ENCODE measurements at places on chromosomes 1 and 21.

- peak; percentile 68 for DNase-seq
Observed at GRCh38 chr21:45542242-45542666, at the start of gene SLC19A1. SLC19A1 (minus strand) TSS chr21:45542440; CDS start chr21:45537959, 4,481 bp downstream.

- no peak for DNase-seq
Observed at GRCh38 chr1:191086910-191087309, 609.2 kb upstream of the BRINP3 start.

GRCh38 chr1:245997471-245998258, 509.4 kb downstream of the SMYD3 start:
- peak; percentile 41 for DNase-seq

- no peak for DNase-seq
Observed at GRCh38 chr1:204725821-204726448, 40.4 kb upstream of the LRRN2 start.

GRCh38 chr1:168570652-168571051, 5.8 kb upstream of the XCL1 start:
- DNase-seq = no peak

DNA sequence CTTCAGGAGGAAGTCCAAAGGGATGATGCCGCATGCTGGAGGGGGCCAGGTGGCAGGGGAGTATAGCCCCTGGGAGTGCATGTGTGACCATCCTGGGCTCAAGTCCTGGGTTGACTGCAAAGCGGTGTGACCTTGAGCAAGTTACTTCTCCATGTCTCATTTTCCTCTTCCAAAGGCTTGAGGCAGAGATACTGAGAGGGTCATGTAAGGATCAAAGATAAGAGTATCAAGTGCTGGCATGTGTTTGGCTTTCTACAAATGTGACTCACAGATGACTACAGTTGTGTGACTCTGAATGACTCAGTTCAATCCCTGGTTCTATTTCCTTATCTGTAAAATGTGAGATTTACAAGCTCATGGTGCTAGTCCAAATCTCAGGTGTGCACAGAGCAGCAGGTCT, 26.1 kb downstream of the PROK1 start:
- no peak for DNase-seq

DNA sequence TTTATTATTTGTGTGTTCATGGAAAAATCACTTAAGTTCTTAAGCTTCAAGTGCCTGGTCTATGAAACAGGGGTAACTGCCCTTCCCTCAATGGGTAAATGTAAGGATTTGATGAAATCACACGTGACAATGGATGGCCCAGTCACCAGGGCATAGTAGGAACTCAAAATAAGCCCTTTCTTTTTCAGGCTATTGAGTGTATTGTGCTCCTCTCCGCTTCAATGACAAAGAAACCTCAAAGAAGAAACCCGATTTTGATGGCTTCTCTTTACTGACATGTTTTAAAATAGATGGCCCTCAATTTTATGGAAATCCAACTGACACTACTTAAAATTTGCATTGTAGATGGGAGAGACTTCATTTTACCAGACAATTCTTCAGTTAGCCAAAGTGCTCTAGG, 543.5 kb downstream of the OMA1 start:
- DNase-seq = no peak

- DNase-seq = no peak
Observed at GRCh38 chr1:211908453-211908852, 77.9 kb upstream of the LPGAT1 start.

GRCh38 chr1:201828217-201828819, 639 bp upstream of the IPO9 start:
- DNase-seq = no peak

DNA sequence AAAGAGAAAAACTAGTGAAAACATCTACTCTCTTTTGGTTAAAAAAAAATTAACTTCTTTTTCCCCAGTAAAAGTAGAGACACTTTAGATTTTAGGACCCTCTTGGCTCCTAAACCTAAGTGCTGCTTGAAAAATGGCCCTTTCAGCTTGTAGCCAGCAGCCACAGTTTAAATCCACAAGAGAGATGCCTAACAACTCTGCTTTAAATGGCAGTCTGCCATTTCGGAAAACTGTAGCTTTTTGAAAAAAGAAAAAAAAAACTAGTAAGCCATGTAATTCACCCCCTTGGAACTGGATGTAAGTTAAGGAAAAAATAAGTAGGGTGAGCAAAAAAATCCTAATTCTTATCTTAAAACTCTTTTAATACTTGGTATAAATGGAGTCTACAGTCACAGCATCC, 56.0 kb downstream of the LHX9 start:
- DNase-seq = no peak

- DNase-seq = no peak
Observed at GRCh38 chr1:199452627-199453026, 574.9 kb upstream of the NR5A2 start.

DNA sequence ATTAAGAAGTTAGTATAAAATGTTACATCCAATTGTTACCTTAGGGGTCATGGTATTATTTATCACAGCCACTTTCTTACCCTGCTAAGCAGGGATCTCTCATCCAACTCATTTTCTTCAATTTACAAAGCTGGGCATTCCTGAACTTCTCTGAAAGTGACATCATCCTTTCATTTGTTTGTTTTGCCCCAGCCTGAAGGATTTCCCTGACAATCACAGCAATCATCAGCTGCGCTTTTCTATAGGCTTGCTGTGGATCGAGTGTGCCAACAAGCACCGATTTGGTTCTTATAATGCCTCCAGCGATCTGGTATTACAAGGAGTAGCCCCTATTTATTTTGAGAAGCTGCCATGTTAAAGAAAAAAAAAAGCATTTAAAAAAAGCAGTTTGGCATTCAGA, 240.2 kb downstream of the USH2A start:
- DNase-seq = no peak

DNA sequence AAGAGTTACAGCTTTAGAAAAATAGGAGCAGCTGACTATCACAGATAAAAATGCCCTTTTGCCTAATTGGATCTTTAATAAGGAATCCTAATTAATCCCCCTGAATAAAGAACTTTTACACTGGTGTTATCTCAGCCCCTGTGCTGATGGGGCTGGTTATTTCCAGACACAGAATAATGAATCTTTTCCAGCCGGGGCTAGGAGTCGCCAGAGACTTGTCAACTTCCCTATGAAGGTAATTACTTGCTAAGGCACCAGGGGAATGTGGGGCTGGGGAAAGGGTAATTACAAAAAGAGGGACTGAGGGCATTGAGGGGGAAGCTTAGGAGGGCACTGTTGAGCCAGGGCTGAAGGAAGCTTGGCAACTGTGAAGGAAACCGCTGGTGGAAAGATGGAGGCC, 34.5 kb downstream of the HMGB4 start:
- DNase-seq = no peak

- peak; percentile 42 for DNase-seq
Observed at GRCh38 chr1:153509729-153510354, 25.9 kb downstream of the S100A6 start.

DNA sequence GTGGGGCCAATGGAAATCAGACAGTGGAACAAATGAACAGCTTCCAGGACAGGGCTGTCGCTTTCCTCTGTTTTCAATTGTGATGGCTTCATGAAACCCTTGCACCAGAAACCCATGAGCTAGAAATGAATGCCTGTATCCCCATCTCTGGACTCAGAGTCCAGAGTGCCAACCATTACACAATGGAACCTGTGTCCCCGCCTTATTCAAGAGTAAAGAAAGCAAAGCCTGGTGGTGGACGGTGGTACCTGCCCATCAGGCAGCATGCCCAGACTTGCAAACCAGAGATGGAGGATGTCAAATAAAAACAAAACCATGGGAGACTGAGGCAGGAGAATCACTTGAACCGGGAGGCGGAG, 4.4 kb upstream of the CAPN2 start:
- no peak for DNase-seq

- DNase-seq = peak; percentile 25
Observed at GRCh38 chr1:55718758-55719671, 503.9 kb upstream of the USP24 start.

GRCh38 chr1:53595906-53596305, 136.7 kb downstream of the DMRTB1 start:
- no peak for DNase-seq

GRCh38 chr1:40980453-40981121, 1.1 kb downstream of the CTPS1 start:
- DNase-seq = peak; percentile 25

GRCh38 chr1:191707288-191707687, 451.0 kb upstream of the RGS18 start:
- no peak for DNase-seq

DNA sequence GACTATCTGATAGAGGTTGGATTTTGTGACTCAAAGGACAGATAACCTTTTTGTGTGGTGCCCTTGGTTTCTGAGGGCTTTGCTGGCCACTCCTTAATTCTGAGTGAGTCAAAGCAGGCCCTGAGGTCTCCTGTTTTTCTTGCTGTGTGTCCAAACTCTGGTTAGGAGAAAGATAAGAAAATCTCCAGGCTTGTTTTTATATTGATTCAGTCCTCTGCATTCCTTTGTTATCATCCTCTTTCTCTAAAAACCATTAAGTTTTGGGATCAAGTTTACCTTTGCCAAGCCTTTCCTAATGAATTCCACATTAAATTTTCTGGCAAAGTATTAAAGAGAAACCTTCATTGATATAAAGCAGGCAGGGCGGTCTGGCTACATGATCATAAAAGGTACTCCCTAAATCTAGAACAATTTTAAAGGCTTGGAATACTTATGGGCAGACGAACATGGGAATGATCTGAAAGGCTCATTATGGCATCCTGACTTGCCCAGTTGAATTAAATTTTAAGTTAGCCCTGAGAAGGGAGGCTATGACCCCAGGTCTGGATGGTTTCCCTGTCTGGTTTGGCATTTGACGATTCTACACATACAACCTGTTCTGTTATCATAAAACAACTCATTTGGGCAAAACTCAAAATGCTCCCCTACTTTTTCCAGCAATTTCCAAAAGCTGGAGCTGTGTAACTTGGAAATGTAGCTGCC, 20.8 kb downstream of the ZBTB8B start:
- DNase-seq = no peak

DNA sequence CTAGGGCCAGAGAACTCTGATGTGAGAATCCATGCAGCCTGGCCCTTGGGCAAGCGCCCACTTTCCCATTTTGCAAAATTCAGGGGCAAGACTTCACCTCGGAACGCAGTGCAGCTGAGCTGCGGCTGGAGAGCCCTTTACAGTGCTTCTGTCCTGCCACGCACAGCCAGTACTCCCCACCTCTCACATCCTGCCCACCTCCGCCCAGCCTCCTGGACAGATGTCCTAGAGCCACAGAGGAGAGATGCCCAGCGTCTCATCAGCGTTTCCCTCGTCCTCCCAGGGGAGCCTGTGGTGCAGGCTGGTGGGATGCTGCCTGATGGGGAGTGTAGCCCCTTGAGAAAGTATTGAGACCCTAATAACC, 29.6 kb downstream of the RUNX3 start:
- DNase-seq = no peak

- peak; percentile 59 for DNase-seq
Observed at GRCh38 chr1:165376041-165376810, 19.7 kb upstream of the LMX1A start.

DNA sequence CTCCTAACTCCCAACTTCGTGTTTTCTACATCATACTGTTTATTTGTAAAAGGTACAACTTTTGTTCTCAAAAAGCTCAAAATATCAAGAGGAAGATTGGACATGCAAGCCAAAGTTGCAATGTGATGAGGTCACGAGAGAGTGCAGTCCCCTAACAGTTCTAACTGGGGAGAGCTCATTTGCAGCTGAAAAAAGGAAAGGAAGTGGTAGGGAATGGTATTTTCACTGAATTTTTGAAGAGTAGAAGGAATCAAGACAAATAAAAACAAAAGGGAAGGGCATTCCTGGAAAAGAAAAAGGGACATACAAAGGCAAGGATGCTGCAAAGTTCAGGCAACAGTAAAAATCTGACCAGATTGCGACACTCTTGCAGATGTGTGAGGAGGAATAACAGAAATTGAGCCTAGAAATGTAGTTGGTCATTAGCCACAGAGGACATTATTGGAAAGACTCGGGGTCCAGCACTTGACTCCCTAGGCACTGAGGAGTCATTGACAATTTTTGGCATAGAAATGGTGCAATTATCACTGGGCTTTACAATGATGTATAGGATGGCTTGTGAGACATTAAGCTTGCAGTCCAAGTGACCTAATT, 67.9 kb downstream of the TBX15 start:
- DNase-seq = no peak

DNA sequence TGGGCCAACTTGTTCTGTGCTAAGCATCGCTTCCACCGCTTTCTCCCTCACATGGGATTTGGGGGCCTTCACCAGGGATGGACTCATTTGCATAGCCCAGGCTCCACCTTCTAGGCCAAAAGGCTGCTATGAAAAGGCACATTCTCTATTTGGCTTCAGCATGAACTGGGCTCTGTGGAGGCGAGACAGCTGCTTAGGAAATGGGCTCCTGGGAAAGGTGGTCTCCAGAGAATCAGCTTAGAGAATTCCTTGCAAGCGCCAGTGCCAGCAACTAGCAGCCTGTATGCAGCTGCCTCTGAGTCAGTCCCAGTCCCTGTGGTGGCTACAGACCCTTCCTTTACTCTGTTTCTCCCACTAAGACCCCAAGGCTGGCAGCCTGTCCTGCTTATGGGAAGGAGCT, 214.5 kb downstream of the HIVEP3 start:
- no peak for DNase-seq

GRCh38 chr1:205667909-205668643, 12.2 kb downstream of the SLC45A3 start:
- DNase-seq = no peak

- no peak for DNase-seq
Observed at GRCh38 chr1:190957565-190957964, 479.9 kb upstream of the BRINP3 start.

GRCh38 chr1:46345281-46345680, 4.7 kb downstream of the NSUN4 start:
- DNase-seq = no peak

DNA sequence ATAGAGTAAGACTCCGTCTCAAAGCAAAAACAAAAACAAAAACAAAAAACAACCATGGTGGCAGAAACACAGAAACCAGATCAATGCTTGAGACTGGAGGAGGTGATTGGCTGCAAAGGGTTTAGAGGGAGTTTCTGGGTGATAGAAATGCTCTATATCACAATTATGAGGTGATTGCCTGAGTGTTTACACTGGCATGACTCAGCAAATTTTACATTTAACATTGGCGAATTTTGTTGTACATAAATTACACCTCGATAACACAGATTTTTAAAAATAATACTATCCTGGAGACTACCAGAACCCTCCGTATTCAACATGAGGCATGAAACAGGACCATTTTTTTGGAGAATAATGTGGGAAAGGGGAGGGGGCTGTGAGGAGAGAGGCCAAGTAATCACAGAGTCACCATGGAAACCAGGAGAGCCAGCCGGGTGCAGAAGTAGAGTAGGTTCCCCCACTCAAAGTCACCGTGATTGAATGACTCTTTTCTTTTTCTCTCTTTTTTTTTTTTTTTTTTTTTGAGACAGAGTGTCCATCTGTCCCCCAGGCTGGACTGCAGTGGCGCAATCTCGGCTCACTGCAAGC, 24.3 kb downstream of the HEYL start:
- no peak for DNase-seq

GRCh38 chr1:207810173-207810572, 58.3 kb downstream of the CD46 start:
- no peak for DNase-seq

DNA sequence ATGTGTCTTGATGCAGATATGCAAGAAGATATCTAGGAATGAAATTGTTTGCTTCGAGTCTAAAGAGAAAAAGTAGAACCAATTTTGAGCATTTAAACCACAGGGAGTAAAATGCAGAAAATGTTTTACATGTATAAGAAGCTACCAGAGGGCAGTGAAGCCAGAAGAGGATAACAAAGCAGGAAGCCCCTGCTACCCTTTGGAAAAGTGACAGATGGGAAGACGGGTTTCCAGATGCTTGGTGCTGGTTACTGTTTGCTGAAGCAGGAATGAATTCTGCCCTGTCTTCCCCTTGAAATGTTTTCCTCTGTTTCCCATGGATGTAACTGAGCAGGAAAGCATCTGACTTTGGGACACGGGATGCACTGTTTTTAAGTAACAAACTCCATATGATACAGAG, 822.2 kb downstream of the MRPL39 start:
- no peak for DNase-seq
